ENCODE measurements at places on chromosomes 2 and 18.

GRCh38 chr2:10238396-10238795 is 64.3 kb upstream of the HPCAL1 start:
- DNase-seq = no peak

DNA sequence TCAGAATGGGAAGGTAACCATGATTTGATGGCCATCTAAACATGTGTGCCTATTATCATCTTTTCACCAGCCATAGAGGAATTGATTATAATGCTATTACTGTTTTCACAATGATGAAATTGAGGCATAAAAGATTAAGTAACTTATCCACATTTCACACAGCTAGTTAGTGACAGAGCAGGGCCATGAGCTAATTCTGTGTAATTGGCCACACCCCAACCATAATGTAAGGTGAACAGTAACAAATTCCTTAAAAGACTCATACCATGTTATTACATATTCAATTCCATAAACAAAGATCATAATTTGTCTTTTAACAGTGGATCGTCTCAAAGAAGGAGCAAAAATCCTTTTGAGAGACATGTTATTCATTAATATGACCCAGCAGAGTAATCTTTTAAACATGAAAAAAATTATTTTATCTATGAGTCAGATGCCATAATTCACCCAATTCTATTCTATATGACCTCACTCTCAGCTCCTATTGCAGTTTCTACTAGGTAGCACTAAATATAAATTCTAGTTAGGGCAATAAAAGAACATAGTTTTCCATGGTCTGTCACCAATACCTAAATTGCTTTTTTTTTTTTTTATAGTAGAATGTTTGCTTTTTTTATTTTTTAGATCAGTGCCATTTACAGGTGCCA is 475.8 kb upstream of the SLC39A10 start:
- DNase-seq = no peak

DNA sequence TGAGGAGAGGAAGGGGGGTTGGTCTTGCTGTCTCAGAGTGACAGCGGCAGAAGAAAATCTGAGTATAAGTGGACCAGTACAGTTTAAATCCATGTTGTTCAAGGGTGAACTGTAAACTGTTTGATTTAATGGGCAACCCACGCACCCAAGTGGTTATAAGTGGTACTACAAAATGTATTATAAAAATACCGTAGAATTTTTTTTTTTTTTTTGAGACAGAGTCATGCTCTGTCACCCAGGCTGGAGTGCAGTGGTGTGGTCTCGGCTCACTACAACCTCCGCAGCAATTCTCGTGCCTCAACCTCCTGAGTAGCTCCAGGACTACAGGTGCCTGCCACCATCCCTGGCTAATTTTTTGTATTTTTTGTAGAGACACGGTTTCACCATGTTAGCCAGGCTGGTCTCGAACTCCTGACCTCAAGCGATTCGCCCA is 2.1 kb upstream of the CHCHD5 start:
- DNase-seq = no peak

- DNase-seq = no peak
Measured at GRCh38 chr2:69170661-69171060, 157.7 kb downstream of the ANTXR1 start.

GRCh38 chr2:240586919-240587800 is 626 bp downstream of the CAPN10 start:
- no peak for DNase-seq

GRCh38 chr2:238954841-238955591 is 107.1 kb downstream of the TWIST2 start:
- no peak for DNase-seq

GRCh38 chr2:23294238-23294637 is 90.7 kb upstream of the KLHL29 start:
- no peak for DNase-seq

GRCh38 chr2:86441392-86441881 is 266 bp downstream of the KDM3A start:
- DNase-seq = no peak

DNA sequence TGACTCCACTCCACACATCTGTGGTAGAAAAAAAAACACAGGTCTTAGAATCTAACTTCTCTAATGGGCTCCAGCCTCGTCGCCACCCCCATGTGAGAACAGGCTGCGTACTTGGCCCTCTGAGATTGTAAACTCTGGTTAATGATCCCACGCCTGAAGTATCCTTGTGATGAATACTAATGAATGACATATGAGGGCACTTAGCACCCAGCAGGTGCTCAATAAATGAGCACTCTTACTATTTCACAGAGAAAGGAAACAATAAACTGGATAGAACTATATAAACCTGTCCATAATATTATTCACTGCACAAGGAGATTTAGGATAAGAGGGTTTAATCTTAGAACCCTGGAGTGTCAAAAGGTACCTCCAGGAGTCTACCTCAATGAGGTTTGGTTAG is 310.1 kb upstream of the HNRNPA3 start:
- DNase-seq = no peak

Measured in retinal pigment epithelial cell (primary cell).